Activated CD4-positive, alpha-beta T cell treated with anti-CD3 and anti-CD28 coated beads, Interleukin-2, amount 10 ng/mL, durations not matched to agents 24 days and 14 days (primary cell): ENCODE measurements at places on chromosomes 13 and 19. TPM values are rescaled to one million over a fixed set of nuclear protein-coding genes. Genes with fewer than 3 reads are reported as not detected.

Gene GIPC1
- total RNA-seq: 39.9 and 40.1 TPM in 2 replicates

Gene SERPINE3
- not detected in 2 replicates for total RNA-seq

Gene PLEKHF1
- 24.0 and 26.7 TPM in 2 replicates for total RNA-seq

Gene ZNF791
- 22.3 and 26.6 TPM in 2 replicates for total RNA-seq

Gene KIR3DL1
- not detected in 2 replicates for total RNA-seq

Gene RCBTB1
- total RNA-seq: 14.8 and 16.2 TPM in 2 replicates

Gene ZNF283
- 4.0 and 5.7 TPM in 2 replicates for total RNA-seq

Gene ZFR2
- total RNA-seq: not detected in 2 replicates
